CD4-positive, alpha-beta T cell treated with Interleukin-4 for 1 hour (primary cell): ENCODE measurements at places on chromosomes 12 and 14.

DNA sequence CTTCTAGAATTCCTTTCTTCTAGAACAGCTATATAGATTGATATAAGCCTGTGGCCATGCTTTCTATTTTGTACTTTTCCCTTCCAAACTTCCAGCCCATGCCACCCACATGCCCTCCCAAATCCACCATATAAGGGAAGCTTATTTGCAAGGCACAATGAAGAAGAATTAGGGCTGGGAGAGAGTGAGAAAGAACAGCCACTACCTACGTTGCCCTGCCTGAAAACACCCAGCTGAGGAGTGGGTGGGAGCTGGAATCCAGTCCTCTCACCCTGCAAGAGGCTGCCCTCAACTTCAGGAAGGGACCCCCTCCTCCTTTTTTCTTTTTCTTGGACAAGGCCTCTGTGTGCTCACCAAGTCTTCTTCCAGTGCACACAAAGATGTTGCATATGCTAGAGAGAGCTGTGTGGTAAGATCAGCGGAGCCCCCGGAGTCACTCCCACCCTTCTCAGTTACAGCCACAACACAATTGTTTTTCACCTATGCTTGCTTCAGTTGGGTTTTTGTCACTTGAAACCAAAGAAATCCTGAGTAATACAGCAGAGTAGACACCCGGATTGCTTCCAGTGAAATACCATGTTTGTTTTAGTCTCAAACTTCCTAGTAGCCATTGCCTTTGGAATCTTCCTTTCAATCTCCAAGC, 38.8 kb downstream of the CDKL1 start:
- DNase-seq = no peak

GRCh38 chr12:26028953-26029735, 70.7 kb downstream of the RASSF8 start:
- no peak for DNase-seq

DNA sequence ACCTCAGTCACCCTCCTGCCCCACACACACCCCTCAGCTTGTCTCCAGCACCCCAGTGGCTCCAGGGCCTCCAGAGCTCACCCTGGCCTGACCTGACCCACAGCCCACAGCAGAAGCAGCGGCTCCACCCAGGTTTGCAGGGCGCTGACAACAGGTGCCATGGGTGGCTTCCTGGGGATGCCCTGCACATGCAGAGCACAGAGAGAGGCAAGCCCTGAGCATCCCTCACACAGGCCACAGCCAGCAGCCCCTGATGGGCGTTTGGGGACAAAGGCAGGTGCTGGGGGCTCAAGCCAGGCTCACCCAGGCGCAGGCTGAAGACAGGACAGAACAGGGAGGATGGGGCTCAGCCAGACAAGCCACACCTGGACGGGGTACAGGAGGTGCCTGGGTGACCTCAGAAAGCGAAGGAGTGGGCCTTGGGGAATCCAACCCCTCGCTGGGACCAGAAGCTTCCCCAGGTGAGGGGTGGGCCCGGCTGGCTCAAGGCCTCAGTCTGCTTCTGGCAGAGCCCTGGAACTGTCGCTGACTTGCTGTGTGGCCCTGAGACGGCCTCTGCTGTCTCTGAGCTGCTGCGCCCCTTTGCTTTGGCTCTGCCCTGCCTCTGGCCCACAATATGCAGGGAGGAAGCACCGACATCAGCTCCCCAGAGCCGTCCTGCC, 10.6 kb downstream of the ARL6IP4 start:
- DNase-seq = no peak

- no peak for DNase-seq
These were observed 115.6 kb downstream of the NEDD1 start for GRCh38 chr12:97022536-97023230.

- DNase-seq = no peak
These were observed 65.0 kb upstream of the ASPG start for GRCh38 chr14:104020471-104020870.
